ENCODE measurements at places on chromosomes 11 and 22. TPM values are rescaled to one million over a fixed set of nuclear protein-coding genes. Genes with fewer than 3 reads are reported as not detected.

The JOSD1 gene
- 68.7 TPM for total RNA-seq

The LRRC4C gene
- total RNA-seq = not detected

The OR10A2 gene
- not detected for total RNA-seq

The PDE2A gene
- total RNA-seq = 2.0 TPM

The OR8J3 gene
- not detected for total RNA-seq

The MS4A15 gene
- not detected for total RNA-seq

The SLC22A6 gene
- total RNA-seq = not detected

The GPR83 gene
- total RNA-seq = not detected

The TMEM86A gene
- 3.3 TPM for total RNA-seq

The APOBEC3F gene
- 4.0 TPM for total RNA-seq

The UBQLNL gene
- total RNA-seq = not detected

The NXPE1 gene
- not detected for total RNA-seq

The OSM gene
- not detected for total RNA-seq

The EMSY gene
- total RNA-seq = 15.1 TPM

The CRYBB1 gene
- not detected for total RNA-seq

The APOL4 gene
- total RNA-seq = under 0.01 TPM

The AGBL2 gene
- 1.9 TPM for total RNA-seq

The MPEG1 gene
- total RNA-seq = not detected

The MS4A3 gene
- total RNA-seq = not detected

The PGR gene
- not detected for total RNA-seq

The APOBEC3H gene
- total RNA-seq = 0.69 TPM

The C11orf87 gene
- total RNA-seq = not detected

The MIOX gene
- not detected for total RNA-seq

The MUC15 gene
- total RNA-seq = not detected

The CADM1 gene
- 21.4 TPM for total RNA-seq

The PRAME gene
- total RNA-seq = 0.34 TPM

The DNAJB7 gene
- total RNA-seq = not detected

The SPINDOC gene
- total RNA-seq = 23.1 TPM

The LIMK2 gene
- total RNA-seq = 43.6 TPM

The KCNQ1OT1 gene
- total RNA-seq = 1.7 TPM

The CSF2RB gene
- not detected for total RNA-seq

The WNT7B gene
- not detected for total RNA-seq

The LRRN4CL gene
- total RNA-seq = 1.0 TPM

The OR52E8 gene
- not detected for total RNA-seq

The TSPAN32 gene
- total RNA-seq = not detected

The SLC22A9 gene
- total RNA-seq = not detected

The FZD4 gene
- 4.8 TPM for total RNA-seq

The CDPF1 gene
- 12.0 TPM for total RNA-seq

The HYOU1 gene
- 95.0 TPM for total RNA-seq

The FOLR3 gene
- total RNA-seq = not detected

The SERPING1 gene
- 8.3 TPM for total RNA-seq

All from melanocyte of skin (primary cell).